ENCODE measurements at places on chromosomes 7 and 10. TPM values are rescaled to one million over a fixed set of nuclear protein-coding genes. Genes with fewer than 3 reads are reported as not detected.

Gene CCDC172
- total RNA-seq, result not detected

Gene SEMA3E
- total RNA-seq, result 0.59 TPM

Gene TMEM213
- not detected for total RNA-seq

Gene H2BK1
- total RNA-seq, result not detected

Gene ZNF365
- 1.1 TPM for total RNA-seq

Gene NODAL
- not detected for total RNA-seq

Gene CYP3A4
- total RNA-seq, result 0.43 TPM

DNA sequence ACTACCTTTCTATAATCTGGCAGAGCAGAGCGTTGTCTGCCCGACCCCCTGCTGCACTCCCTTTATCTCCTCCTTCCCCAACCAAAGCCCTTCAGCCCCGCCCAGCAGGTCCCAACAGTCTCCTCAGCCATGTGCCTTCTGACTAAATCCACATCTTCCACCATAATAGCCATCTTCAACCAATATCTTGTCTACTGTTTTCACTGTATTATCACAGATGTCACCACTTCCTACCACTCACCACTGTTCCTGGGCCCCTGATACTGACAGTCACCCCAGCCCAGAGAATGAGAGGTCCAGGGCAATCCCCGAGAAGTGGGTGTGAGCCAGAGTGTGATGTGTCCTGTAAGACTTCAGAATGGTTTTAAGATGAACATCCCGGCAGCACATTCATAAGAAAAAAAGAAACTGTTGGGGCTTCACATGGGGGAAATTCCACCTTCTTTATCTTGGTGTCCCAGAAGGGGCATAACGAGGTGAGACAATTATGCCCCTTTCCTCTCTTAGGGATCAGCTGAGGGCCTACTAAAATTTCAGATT, 25.3 kb downstream of the CCDC6 start:
- no peaks in the 10 kb centered on the region for H3K36me3 ChIP-seq
- no peak overlapping the region for H3K27ac ChIP-seq
- H3K27me3 ChIP-seq, result no peaks in the 10 kb centered on the region

GRCh38 chr7:121102619-121103018, 114.1 kb downstream of the CPED1 start:
- H3K4me3 ChIP-seq, result no peak overlapping the region
- H3K27me3 ChIP-seq, result no peaks in the 10 kb centered on the region
- no peak for DNase-seq
- no peaks in the 10 kb centered on the region for H3K4me1 ChIP-seq
- peak overlapping the region; percentile 28 for H3K27ac ChIP-seq
- peaks cover 8% of the 10 kb centered on the region for H3K36me3 ChIP-seq

GRCh38 chr10:33524966-33525365, 190.5 kb upstream of the NRP1 start:
- no peak overlapping the region for H3K4me3 ChIP-seq
- no peak for DNase-seq
- no peak overlapping the region for H3K27ac ChIP-seq
- no peaks in the 10 kb centered on the region for H3K27me3 ChIP-seq
- H3K36me3 ChIP-seq, result no peaks in the 10 kb centered on the region

DNA sequence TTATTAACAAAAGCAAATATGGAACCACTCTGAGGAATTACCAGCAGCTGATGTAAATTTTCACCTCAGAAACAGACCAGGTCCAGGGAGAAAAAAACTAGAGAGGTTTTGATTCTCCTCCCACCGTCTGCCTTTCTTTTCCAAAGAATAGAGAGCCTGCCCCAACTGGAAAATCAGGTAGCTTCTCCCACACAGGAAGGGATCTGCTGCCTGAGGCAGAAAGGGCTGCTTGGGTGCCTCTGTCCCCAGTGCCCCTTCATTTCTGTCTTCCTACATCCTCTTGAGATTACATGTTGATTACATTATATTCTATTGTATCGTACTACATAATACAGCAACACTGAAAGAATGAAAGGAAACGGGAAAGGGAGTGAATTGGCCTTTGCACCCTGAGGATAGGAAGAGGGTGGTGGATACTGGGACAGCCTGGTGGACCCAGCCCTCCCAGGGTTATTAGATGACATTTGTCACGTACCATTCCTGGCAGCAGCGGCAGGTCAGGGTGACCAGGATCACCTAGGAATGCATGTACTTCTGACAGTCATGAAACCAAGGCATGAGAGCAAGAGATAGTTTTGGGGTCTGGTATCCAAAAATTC, 8.9 kb downstream of the ST8SIA6 start:
- H3K27ac ChIP-seq, result no peak overlapping the region
- peaks cover 5% of the 10 kb centered on the region for H3K4me1 ChIP-seq
- H3K4me3 ChIP-seq, result no peak overlapping the region

DNA sequence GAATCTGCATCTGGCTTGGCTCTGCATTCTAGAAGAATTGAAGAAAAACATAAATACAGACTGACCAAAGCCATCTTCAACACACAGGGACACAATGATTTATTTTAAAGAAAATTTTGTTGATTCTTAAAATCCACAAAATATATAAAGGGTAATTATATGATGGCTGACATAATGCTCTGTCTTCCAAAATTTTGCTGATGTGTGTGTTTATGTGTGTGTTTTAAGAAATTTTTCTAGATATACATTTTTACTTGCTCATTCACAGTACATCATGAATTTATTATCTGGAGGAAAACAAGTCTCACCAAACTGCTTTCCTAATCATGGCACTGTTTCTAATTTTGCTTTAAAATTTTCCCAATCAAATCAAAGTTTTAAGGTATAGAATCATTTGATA, 442.6 kb downstream of the PARD3 start:
- H3K27ac ChIP-seq, result no peak overlapping the region
- no peaks in the 10 kb centered on the region for H3K4me1 ChIP-seq
- H3K4me3 ChIP-seq, result no peak overlapping the region
- no peaks in the 10 kb centered on the region for H3K27me3 ChIP-seq
- peaks cover 6% of the 10 kb centered on the region for H3K36me3 ChIP-seq

DNA sequence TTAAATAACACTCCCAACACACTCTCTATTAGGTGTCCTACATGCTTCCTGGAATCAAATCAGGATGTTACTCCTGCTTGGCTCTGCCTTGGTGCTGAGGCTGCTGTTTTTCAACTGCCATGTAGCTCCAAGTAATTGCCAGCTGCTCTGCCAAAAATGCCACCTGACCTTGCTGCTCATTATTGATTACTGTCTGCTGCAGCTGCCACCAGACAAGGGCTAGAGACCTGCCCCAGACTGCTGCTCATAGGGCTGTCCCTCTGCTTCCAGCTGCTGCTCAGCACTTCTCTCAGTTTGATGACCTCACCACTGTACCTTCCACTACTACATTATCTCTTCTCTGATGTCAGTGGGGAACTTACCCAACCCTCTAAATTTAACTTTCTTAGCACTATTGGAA, 102.5 kb downstream of the PCLO start:
- no peak for DNase-seq
- no peak overlapping the region for H3K4me3 ChIP-seq
- H3K27ac ChIP-seq, result no peak overlapping the region

- H3K4me3 ChIP-seq, result no peak overlapping the region
- H3K36me3 ChIP-seq, result no peaks in the 10 kb centered on the region
- peaks cover 40% of the 10 kb centered on the region for H3K27me3 ChIP-seq
- DNase-seq, result no peak
- H3K4me1 ChIP-seq, result peaks cover 49% of the 10 kb centered on the region
Measured at GRCh38 chr7:27098578-27099451, 3.0 kb upstream of the HOXA1 start.

DNA sequence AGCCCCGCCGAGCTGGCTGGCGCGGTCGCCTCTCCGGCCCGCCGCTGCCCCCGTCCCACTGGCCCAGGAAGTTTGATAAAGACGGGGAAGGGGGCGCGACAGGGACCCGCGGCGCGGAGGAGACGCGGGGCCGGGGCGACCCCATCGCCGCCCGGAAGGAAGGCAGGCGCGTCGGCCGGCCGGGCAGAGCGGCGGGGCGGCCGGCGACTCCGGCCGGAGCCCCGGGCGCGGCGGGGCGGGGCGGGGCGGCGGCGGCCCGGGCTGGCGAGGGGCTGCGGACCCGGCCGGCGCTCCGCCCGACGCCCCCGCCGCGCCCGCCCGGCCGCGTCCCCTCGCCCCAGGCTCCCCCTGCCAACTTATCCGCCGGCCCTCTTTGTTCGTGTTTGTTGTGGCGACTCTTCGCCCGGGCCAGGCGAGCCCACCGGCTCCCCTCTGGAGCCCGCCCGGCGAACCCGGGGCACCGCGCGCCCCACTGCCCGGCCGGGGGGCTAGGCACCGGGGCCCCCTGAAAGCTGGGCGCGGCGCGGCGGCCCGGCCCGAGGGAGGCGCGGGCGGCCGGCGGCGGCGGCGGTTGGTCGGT, 571 bp downstream of the KDM7A start:
- H3K36me3 ChIP-seq, result no peaks in the 10 kb centered on the region
- H3K27ac ChIP-seq, result peak overlapping the region; percentile 100
- DNase-seq, result no peak
- H3K27me3 ChIP-seq, result no peaks in the 10 kb centered on the region
- H3K4me1 ChIP-seq, result peaks cover 21% of the 10 kb centered on the region

GRCh38 chr7:17099083-17099973, 199.1 kb upstream of the AHR start:
- H3K27me3 ChIP-seq, result no peaks in the 10 kb centered on the region
- H3K27ac ChIP-seq, result no peak overlapping the region
- H3K4me3 ChIP-seq, result no peak overlapping the region
- peaks cover 4% of the 10 kb centered on the region for H3K4me1 ChIP-seq

GRCh38 chr10:113788604-113789083, 37.2 kb downstream of the PLEKHS1 start:
- H3K27me3 ChIP-seq, result no peaks in the 10 kb centered on the region
- no peak overlapping the region for H3K4me3 ChIP-seq
- H3K36me3 ChIP-seq, result no peaks in the 10 kb centered on the region
- H3K27ac ChIP-seq, result no peak overlapping the region
- no peak for DNase-seq
- H3K4me1 ChIP-seq, result no peaks in the 10 kb centered on the region

DNA sequence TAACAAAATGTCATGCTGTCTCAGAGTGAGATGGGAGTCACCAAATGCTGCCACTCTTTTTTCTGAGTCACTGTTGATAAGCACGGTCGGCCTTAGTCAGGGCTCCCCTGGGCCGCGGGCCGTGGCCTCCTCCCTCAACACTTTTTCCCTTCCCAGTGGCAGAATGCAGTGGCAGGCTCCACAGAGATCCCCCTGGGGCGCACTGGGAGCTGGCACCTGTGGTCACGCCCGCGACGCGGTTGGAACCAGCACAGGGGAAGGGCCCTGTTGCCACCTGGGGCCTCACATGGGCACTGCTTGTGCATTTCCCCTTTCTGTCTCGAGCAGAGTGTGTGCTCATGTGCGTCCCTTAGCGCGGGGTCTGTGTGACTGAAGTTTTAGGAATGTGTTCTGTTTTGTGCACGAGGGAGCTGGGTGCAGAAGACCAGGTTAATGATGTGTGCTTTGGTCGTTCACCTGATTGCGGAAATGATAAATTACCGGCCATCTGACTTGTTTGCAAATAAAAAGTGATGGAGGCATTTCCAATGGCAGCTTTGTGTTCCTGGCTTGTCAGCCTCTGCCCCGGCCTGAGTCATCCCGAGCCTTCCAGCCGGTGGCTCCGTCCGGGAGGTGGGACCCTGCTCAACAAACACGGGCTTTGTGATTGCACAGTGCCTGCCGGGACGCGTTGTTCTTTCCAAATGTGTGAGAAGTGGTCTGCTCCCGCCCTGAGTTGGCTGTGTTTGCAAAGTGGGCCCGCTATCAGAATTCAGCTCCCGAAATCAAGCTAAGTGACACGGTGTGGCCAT, 100.7 kb downstream of the NKX6-2 start:
- DNase-seq, result peak; percentile 93
- no peak overlapping the region for H3K4me3 ChIP-seq
- peak overlapping the region; percentile 88 for H3K27ac ChIP-seq
- H3K27me3 ChIP-seq, result no peaks in the 10 kb centered on the region

DNA sequence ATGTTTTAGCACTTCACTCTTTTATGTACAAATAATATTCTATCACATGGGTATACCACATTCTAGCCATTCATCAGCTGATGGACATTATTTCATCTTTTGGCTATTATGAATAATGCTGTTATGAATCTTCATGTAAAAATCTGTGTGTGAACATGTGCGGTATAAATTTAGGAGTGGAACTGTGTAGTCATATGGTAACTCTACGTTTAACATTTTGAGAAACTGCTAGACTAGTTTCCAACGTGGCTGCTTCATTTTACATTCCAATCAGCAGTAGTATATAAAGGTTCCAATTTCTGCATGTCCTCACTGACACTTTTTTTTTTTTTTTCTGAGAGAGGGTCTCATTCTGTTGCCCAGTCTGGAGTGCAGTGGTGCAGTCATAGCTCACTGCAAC, 8.3 kb downstream of the RAMP3 start:
- H3K27me3 ChIP-seq, result no peaks in the 10 kb centered on the region
- no peaks in the 10 kb centered on the region for H3K36me3 ChIP-seq
- H3K4me3 ChIP-seq, result no peak overlapping the region
- no peak overlapping the region for H3K27ac ChIP-seq
- DNase-seq, result no peak
- H3K4me1 ChIP-seq, result no peaks in the 10 kb centered on the region
